ENCODE measurements at places on chromosomes 2 and 18.

- DNase-seq, result no peak
Observed at GRCh38 chr18:76307293-76307690, 187.8 kb downstream of the ZNF516 start.

GRCh38 chr2:211741966-211742365 is 796.6 kb downstream of the ERBB4 start:
- DNase-seq, result no peak

DNA sequence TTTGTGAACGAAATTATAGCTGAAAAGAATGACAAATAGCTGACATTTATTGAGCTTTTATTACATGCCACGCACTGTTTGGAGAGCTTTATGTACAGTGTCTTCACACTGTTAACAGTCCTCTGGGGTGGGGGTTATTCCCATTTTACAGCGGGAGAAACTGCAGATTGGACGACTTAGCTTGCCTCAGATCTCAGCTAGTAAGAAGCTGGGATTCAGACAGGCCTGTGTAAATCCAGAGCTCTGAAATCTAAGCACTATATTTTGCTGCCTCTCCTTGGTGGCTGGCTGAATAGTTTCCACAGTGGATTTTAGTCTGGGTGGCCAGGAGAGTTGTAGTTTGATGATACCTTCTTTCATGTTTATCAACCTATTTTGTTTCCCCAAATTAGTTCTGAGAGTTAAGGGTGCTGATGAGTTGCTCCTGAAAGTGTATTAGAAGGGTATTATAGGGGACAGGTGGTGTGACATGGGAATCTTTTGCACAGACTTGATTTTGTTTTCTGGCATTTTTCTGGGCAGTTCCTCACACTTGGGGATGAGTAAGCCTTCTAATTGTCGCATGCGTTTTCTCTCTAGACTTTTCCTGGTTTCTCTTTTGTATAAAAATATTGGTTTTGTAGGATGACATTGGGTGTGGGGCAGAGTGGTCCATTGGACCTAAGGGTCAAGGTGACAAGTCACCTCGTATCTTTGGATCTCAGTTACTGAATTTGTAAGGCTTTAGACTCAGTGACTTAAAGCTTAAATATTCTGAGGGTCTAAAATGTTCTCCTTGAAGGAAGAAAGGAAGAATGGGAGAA is 1.5 kb downstream of the ACSL3 start:
- no peak for DNase-seq

GRCh38 chr2:44543773-44544725 is 182.3 kb downstream of the CAMKMT start:
- DNase-seq, result no peak

Measured in coronary artery (tissue), 2 donors.